Forelimb muscle (tissue), 1 donor: ENCODE measurements at places on chromosomes 7 and 10.

- DNase-seq: no peak
Measured at GRCh38 chr7:157019718-157020451, 9.4 kb upstream of the MNX1 start.

- DNase-seq: no peak
Measured at GRCh38 chr7:92851732-92852131, 15.4 kb upstream of the CDK6 start.

GRCh38 chr7:132609222-132609621, 33.0 kb upstream of the PLXNA4 start:
- DNase-seq: no peak

GRCh38 chr7:40162516-40162915, 27.7 kb downstream of the SUGCT start:
- no peak for DNase-seq

GRCh38 chr10:71278691-71279588, 40.1 kb upstream of the SLC29A3 start:
- DNase-seq: no peak

DNA sequence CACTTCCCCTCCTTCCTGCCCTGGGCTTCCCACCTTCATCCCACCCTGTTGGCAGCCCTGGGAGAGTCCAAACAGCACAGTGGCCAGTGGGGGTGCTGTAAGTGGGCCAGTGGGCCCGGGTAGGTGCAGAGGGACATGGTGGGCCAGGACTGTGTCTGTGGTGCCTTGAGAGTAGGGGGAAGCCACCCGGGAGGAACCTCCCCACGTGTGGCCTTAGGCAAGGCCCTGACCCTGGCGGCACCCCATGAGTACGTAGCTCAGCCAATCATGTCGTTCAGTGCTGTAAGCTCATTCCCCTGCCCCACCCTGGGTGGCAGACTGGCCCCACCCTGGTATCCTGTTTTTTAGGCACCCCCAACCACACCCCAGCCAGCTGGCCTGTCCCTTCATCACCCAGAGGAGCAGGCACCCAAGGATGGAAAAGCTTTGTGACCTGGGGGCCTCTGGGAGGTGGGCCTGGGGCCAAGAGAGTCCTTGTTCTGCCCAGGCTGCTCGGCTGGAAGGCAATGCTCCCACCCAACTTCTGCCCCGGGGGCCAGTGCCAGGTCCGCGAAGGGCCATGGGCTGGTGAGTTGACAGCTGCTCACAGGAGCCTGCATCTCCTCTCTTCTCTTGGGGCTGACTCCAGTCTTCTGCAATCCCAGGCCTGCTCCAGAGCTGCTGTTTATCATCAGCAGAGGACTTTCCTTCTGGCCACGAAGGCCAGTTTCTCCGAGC, 41.6 kb downstream of the TSPAN15 start:
- no peak for DNase-seq

DNA sequence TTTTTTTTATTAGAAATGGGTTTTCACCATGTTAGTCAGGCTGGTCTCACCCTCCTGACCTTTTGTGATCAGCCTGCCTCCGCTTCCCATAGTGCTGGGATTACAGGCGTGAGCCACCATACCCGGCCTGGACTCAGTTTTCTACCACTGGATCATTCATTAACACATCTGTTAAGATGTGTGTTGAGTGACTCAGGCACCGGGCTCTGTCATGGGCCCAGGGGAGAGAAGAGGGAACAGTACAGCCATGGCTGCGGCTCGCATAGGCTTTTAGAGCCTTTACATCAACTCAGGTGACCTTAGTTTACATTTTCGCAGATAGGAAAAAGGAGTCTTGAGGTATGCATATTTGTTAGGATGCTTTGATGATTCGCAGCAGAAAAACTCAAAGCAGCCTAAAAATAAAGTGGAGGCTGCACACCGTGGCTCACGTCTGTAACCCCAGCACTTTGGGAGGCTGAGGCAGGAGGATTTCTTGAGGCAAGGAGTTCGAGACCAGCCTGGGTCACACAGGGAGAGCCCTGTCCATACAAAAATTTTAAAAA, 3.1 kb upstream of the ARPC1B start:
- DNase-seq: no peak
